ENCODE measurements at places on chromosomes 11 and 22.

GRCh38 chr11:75500742-75501141, 25.0 kb downstream of the GDPD5 start:
- no peak for DNase-seq

- no peak for DNase-seq
These were observed 668 bp upstream of the LRRC32 start for GRCh38 chr11:76671237-76671592.

GRCh38 chr22:41300661-41301060, 664 bp upstream of the ZC3H7B start:
- no peak for DNase-seq

DNA sequence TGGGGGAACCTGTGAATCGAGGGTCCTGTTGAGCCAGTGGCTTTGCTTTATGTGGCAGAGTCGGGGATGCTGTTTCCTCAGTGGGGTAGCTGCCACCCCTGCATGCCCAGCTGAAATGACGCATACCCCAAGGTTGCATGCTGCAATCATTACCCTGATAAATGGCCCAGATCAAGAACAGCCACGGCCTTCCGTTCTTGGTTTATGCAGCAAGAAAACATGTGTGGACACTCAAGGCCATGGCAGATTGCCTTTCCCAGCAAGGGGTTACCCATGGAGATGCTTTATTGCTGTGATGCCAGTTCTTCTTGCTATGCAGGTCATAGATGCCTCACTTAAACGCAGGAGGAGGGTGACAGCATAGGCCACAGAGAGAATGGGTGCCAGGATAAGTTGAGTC, 14.3 kb upstream of the SREBF2 start:
- no peak for DNase-seq

- DNase-seq: no peak
These were observed 7.9 kb upstream of the WNT11 start for GRCh38 chr11:76214186-76214585.

DNA sequence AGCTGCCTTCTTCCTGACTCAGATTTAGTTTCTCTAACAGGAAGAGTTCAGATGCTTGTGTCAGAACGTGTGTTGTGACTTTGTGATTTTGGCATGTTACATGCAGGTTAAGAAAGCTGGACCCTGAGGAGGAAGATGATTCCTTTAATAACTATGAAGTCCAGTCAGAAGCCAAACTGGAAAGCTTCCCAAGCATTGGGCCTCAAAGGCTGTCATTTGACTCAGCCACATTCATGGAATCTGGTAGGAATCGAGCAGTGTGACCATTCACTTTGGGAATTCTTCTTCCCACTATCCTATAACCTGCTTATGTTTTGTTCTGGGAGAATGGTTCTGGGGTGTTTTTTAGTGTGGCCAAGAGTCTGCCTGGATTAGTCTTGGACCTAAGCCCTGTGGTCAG, 48.0 kb downstream of the CABIN1 start:
- DNase-seq: no peak

GRCh38 chr11:35131886-35132285, 7.1 kb upstream of the CD44 start:
- DNase-seq: no peak

GRCh38 chr11:17650127-17650911, 69.1 kb upstream of the MYOD1 start:
- no peak for DNase-seq
